ENCODE measurements at places on chromosomes 16 and 17.
A peak's percentile ranks its signal among the peaks of the same experiment; 100 is the strongest.

- H3K27me3 ChIP-seq: no peaks in the 10 kb centered on the region
- no peaks in the 10 kb centered on the region for H3K4me1 ChIP-seq
- H3K36me3 ChIP-seq: no peaks in the 10 kb centered on the region
- no peak for DNase-seq
- no peak overlapping the region for H3K27ac ChIP-seq
Measured at GRCh38 chr16:79480929-79481328, 119.6 kb downstream of the MAF start.

DNA sequence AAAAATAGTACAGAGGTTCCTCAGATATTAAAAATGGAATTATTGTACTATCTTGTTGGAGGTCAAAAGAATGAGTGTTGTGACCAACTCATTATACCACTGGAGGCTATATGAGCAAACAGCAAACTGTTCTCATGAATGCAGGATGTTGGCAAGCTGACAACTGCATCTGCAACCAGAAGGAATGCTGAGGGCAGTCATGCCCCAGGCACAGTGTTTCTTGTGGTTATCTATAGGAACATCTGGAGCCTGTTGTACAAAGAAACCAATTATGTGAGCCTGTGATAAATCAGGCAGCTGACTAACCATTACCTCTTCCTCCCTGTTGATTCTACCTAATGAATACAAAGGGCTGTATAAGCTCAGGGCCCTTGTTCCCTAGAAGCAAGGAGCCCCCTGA, 2057.1 kb downstream of the TP53TG3F start:
- H3K36me3 ChIP-seq: no peaks in the 10 kb centered on the region
- no peaks in the 10 kb centered on the region for H3K27me3 ChIP-seq
- H3K27ac ChIP-seq: no peak overlapping the region

DNA sequence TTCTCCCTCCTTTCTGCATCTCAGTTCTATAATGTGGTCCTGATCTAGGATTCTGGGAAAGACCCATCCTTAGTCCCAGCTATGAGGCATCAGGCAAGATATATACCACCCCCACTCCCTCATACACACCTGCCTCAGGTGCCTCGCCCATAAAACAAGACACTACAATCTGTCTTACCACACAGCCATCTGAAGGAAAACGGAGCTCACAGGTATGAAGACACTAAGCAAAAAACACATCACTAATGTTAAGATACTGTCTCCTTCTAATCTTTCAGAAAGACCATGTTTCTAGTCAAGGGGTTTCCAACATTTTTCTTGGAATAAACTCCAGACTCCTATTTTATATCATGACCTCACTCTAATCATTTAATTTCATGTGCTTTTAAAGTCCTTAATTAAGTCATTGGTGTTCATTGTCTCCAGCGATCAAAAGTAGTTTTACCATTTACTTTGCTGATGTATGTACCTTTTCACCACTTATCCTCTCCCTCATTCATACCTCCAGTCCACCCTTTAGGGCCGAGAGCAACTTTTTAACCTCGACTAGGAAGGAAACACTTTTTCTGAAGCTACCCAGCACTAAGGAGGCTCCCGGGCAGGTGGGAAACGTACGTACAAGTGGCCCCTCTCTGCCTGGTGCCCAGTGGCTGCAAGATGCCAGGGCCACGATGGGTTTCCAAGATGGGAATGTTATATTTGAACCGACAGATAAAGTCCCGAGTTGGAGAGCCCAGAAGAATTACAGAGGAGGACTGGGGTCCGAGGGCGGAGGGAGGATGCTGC, 979 bp downstream of the MAP3K14 start:
- no peaks in the 10 kb centered on the region for H3K27me3 ChIP-seq
- peaks cover 64% of the 10 kb centered on the region for H3K4me1 ChIP-seq
- peak overlapping the region; percentile 94 for H3K4me3 ChIP-seq
- H3K36me3 ChIP-seq: peaks cover 35% of the 10 kb centered on the region
- DNase-seq: no peak
- peak overlapping the region; percentile 99 for H3K27ac ChIP-seq

- no peaks in the 10 kb centered on the region for H3K36me3 ChIP-seq
- H3K4me3 ChIP-seq: no peak overlapping the region
- DNase-seq: no peak
- no peaks in the 10 kb centered on the region for H3K27me3 ChIP-seq
Measured at GRCh38 chr17:9367156-9367555, 208.5 kb downstream of the STX8 start.

DNA sequence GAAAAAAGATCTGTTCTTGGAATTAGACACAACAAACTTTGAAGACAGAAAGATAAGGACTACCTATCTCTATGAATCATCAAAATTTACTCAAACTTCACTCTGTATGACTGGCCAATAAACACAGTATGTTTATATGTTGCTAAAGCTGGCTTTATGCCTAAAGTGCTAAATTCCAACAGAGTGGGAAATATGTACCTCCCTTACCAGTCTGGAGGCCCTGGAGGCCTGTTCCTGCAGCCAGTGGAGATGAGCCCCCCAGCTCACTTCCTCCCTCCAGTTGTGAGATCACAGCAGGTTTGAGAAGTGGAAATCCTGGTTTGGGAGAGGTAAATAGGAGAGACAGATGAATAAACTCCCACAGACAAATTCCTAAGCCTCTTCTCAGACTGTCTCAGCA, 9.0 kb downstream of the ZNF23 start:
- peaks cover 87% of the 10 kb centered on the region for H3K36me3 ChIP-seq
- H3K27me3 ChIP-seq: no peaks in the 10 kb centered on the region
- H3K4me1 ChIP-seq: no peaks in the 10 kb centered on the region
- H3K27ac ChIP-seq: no peak overlapping the region
